Lung (tissue), 17 donors: ENCODE measurements at places on chromosomes 3 and 15. TPM values are rescaled to one million over a fixed set of nuclear protein-coding genes. Genes with fewer than 3 reads are reported as not detected.

DNA sequence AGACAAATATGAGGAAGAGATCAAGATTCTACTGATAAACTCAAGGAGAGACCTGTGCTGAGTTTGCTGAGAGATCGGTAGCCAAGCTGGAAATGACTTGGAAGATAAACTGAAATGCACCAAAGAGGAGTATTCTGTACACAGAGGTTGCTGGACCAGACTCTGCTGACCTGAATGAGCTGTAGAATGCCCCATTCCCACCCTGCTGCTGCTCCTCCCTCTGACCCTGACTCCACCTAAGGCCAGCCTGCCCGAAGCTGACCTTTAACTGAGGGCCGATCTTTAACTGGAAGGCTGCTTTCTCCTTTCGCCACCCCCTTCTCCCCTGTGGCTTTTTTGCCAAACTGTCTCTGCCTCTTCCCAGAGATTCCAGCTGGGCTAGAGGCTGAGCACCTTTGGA, 34.6 kb downstream of the CDIN1 start:
- DNase-seq: no peak

GRCh38 chr3:49727924-49728361, 4.2 kb upstream of the GMPPB start:
- DNase-seq: no peak

DNA sequence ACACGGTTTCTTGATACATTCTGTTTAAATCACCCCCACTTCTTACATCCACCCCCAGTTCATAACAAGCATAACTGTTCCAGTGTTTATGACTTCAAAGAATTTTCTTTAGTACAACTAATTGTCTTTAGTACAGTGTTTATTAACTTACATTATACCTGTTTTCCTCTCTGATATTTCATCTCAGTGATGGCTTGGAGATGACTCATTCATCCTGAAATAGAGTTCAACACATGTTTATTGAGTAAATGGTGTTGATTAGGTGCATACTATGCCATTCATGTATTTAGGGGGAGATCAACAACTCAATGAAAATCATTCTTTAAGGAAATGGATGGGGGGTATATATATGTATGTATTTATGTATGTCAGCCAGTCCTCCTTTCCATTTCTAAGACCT, 21.7 kb upstream of the UTS2B start:
- no peak for DNase-seq

- no peak for DNase-seq
These were observed 10.0 kb upstream of the INO80 start for GRCh38 chr15:41125931-41126642.

- no peak for DNase-seq
These were observed 76.7 kb downstream of the SST start for GRCh38 chr3:187593451-187593850.

- no peak for DNase-seq
These were observed 3.5 kb downstream of the EIF4E3 start for GRCh38 chr3:71721651-71722157.

DNA sequence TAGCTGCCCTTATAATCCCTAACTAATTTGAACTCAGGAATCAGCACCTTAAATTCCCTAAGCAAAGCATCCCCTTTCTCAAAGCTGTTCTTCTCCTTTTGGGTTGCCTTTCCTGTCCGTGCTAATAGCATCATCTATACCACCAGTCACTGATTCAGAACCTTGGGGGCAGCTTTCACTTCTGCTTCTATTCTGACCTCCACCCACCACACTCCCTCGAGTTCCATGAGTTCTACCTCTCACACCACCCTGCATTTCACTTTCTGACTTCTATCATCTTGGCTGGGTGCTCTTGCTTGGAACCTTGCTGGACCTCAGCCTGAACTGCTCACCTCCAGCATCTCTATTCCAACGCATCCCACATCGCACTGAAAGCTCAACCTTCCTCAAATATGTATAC, 55.4 kb upstream of the KCNMB2 start:
- DNase-seq: no peak

DNA sequence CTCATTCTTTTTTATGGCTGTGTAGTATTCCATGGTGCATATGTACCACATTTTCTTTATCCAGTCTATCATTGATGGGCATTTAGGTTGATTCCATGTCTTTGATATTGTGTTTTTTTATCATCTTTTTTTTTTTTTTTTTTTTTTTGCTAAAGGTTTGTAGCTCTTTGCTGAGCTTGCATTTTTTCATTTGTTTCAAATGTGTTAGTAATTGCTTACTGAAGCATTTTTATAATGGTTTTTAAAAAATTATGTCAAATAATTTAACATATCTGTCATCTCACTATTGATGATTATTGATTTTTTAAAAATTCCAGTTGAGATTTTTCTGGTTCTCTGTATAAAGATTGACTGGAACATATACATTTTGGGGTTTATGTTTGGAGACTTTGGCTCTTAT, 934.6 kb downstream of the TUSC7 start:
- no peak for DNase-seq

- DNase-seq: peak; percentile 64
These were observed 513 bp downstream of the VGLL4 start for GRCh38 chr3:11643201-11643603.

DNA sequence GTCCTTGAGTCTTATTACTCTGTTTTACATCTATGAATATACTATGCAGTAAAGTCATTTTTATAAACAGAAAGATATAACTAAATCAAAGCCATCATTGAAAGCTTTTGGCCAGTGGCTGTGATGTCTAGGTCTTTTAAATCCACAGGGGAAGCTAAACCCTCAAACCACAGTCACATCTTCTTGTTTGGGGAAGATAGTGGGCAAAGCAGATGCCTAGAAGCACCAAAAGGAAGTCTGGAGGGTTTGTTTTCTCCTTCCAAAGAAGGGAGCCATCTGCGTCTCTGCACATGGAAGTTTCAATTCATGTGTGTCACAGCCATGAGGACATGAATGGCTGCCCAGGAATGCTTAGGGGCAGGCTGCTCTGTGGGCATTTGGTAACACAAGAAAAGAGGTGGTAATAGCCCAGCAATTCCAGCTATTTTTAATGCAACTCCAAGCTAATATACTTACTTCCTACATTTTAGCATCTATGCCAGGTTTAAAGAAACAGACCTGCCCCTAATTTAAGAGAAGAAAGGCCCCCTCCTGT, 322.2 kb downstream of the SLC9A9 start:
- no peak for DNase-seq

- DNase-seq: peak; percentile 76
These were observed at the start of gene HYAL2 for GRCh38 chr3:50322386-50323091. HYAL2 (minus strand) TSS chr3:50322745; CDS start chr3:50320489, 2,256 bp downstream.

DNA sequence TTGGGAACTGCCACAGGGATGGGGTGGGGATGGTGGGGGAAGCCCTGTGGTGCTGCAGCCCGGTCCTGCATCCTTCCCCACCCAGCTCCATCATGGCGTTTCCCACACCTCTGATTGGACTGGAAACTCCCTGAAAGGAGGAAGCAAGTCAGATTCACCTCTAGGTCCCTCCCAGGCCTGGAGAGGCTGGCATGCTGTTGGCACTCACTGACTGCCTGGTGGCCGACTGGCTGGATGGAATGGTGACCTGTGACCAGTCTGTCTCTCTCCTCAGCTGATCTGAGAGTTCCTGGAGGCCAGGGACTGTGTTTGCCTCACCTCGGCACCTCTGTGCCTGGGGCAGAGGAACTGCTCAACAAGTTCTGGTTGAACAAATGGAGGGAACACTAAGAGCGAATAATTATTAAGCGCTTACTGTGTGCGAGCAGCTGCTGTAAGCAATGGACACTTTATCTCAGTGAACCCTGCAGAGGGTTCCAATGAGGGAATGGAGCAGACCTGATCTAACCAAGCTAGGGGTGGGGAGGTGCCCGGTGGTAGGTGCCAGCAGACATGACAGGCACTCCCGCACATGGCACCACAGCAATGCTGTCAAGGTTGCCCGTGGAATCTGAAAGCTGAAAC, 3.5 kb upstream of the HHATL start:
- no peak for DNase-seq

DNA sequence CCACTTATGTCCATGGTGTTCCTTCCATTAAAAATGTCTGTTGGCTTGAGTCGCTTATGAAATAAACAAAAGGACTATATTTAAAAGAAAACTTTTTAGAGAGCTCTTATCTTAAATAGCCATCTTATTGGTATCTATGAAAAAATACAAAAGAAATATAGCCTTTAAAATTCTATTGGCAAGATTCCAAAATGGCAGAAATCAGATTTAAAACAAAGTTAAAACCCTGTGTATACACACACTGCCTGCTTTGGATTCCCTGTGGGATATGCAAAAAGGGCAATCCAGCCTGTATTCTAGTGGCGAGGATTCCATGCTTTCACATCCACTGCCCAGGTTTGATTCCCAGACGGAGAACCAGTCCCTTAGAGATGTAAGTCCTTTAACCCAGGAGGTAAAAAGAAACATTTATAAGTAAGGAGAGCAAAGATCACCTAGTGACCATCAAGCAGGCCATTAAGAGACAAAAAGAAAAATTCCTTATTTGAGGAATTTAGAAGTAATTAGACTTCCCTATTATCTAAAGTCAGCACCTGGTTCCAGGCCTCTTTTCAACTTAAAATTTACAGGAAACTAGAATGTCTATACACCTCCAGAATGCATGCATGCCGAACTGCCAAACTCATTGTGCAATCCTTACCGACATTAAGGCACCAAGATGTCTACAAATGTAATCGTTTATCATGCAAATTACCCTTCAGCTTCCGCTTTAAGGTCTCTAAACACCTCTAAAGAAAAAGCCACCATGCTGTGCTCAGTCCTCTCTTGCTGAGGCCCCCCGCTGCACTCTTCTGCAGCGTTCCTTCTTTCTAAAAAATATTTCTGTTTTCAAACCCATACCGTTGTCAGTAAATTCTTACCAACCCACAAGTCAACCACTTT, 69.6 kb upstream of the STRIT1 start:
- no peak for DNase-seq

DNA sequence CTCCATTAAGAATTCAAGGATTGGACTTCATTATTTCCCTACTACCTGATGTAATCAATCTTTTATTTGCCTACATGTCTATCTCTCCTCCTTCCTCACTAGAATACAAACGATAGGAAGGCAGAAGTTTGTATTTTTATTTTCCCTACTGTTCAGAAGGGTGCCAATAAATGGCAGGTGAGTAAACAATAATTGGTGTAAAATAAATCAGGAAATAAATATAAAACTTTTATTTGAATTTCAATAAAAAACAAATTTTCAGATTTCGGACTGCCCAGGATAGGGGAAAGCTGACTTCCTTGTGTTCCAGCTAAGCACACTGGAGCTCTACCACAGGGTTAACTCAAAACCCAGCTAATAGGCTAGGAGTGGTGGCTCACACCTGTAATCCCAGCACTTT, 636.3 kb upstream of the BCHE start:
- no peak for DNase-seq

- DNase-seq: no peak
These were observed 100.7 kb upstream of the KCNMB2 start for GRCh38 chr3:178435575-178435974.

DNA sequence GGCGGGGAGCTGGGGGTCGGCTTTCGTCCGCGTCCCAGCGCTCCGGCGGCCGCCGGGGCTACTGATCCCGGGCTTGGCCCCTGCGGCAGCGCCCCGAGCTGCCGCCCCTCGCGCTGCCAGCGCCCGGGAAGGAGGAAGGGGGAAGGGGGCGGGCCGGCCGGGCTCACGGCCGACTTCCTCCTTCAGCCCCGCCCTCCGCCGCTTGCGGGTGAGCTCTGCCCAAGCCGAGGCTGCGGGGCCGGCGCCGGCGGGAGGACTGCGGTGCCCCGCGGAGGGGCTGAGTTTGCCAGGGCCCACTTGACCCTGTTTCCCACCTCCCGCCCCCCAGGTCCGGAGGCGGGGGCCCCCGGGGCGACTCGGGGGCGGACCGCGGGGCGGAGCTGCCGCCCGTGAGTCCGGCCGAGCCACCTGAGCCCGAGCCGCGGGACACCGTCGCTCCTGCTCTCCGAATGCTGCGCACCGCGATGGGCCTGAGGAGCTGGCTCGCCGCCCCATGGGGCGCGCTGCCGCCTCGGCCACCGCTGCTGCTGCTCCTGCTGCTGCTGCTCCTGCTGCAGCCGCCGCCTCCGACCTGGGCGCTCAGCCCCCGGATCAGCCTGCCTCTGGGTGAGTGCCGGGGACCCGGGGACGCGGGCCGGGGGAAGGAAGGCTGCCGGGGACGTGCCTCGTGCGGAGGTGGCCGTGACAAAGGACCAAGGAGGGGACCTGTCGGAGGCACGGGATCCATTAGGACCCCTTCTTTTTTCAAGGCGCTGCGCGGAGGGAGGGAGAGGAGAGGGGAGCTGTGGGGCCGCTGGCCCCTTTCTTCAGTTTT, at the start of gene SEMA4B:
Gene SEMA4B, plus strand, starts transcription at position 201 of the 814 bp plus-strand sequence. Its CDS starts 249 bp downstream, at position 450.
- DNase-seq: peak; percentile 84

- no peak for DNase-seq
These were observed 28.8 kb upstream of the MAGEF1 start for GRCh38 chr3:184740509-184741258.

DNA sequence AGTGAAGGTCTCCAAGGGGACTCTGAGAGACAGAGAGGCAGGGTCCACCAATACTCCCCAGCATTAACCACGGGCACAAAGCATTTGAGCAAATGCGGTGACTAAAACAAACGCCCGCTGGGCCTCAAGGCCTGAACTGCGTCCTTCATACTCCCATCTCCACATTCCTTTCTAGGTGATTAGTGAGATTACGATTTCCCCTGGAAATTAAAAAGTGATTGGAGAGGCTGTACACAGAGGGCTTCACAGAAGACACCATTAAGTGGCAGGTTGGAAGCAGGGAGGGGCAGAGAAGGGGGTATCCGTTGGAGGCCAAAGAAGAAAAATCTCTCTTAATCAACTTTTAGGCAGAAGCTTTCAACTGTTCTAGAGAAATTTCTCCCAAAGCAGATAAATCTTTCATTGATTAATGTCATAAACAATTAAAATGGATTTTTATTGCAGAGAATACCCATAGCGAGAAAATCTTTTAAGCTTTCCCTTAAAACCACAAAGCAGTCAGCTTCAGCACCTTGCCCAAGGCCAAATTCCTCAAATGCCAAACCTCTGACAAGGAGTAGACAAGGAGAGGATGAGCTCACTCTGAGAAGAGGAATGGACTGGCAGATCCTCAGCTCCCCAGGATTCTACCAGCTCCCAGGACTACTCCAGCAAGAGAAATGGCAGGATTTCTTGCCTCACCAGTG, 38.2 kb downstream of the MB21D2 start:
- DNase-seq: peak; percentile 32

PATL2 gene
- 3.0 TPM for total RNA-seq

TMEM43 gene
- total RNA-seq: 104 TPM

PTX3 gene
- 45.8 TPM for total RNA-seq

LDHAL6B gene
- total RNA-seq: not detected

CACNA1D gene
- 96.8 TPM for total RNA-seq

DZIP1L gene
- total RNA-seq: 40.0 TPM

CHD2 gene
- total RNA-seq: 547 TPM
